Activated CD4-positive, CD25-positive, alpha-beta regulatory T cell treated with anti-CD3 and anti-CD28 coated beads, Interleukin-2, amount 50 U/mL, for 72 hours (primary cell): ENCODE measurements at places on chromosomes 7 and 10.
A peak's percentile ranks its signal among the peaks of the same experiment; 100 is the strongest.

DNA sequence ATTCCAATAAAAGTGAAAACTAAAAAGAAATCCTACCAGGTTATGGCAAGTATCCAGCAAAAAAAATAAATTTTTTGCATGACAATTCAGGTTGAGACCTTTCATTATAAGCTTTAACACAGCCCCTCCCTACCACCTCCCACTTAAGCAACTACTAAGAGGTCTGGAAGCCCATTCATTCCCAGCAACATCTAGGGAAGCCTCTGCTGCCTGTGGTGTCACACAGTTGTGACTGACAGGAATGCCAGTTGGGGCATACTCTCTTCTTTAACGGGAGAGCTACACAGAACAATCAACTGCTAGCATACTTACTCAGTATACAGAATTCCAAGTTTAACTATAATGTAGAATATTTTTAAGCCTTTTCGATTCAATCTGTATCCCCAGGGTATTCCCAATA lies 27.8 kb downstream of the ABI1 start:
- DNase-seq: no peak

DNA sequence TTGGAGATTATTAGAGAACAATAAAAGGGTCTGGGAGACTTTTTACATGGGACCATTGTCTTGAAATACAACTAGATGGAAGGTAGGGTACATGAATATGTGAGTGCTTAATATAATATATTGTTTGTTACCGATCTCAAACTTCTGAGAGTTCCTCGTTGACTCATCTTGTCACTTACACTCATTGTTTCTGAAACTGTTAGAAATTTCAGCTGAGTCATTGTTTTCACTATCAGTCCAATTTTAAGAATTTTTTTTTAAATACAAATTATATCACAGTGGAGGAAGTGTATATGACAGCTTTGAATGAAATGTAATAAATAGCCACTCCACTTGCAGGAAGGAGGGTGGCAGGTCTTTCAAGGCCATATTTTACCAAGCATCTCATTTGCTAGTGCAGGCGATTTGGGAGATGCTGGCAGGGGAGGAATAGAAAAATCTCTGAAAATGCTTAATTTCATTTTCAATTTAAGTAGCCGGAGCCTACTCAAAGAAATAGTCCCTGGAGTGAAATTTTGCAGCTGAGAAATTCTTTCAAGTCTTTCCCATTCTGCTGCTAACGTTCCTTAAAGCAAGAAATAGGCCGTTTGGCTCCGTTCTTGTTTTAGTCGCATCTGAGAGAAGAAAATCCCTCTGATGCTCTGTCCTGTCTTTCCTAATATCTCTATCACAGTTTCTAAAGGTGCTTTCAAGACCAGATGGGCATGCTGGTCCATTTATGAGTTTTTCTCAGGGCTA lies 1404.2 kb upstream of the CELF2 start:
- no peak for DNase-seq

GRCh38 chr10:102452672-102453340 lies 1.5 kb upstream of the C10orf95 start:
- DNase-seq: peak; percentile 66

GRCh38 chr7:138886501-138886917 lies 88.5 kb upstream of the ATP6V0A4 start:
- DNase-seq: no peak

- DNase-seq: no peak
Observed at GRCh38 chr7:130894146-130894908, 160.3 kb upstream of the KLF14 start.

DNA sequence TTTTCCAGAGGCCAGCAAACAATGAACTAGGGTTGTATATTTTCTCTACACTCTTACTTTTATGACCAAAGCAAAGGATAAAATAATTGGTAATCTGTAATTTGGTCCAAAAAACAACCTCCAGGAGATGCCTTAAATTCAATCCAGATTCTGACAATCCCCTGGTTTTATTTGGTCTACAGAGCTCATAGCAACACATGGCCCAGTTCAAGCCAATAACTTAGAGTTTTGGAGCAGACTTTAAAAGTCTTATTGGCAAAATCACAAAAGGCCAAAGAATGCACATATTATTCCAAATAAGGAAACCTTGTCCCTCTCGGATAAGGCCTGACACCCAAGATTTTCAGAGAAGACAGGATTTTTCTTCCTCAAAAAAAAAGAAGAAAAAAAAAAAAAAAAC lies 51.9 kb downstream of the SORBS1 start:
- no peak for DNase-seq

DNA sequence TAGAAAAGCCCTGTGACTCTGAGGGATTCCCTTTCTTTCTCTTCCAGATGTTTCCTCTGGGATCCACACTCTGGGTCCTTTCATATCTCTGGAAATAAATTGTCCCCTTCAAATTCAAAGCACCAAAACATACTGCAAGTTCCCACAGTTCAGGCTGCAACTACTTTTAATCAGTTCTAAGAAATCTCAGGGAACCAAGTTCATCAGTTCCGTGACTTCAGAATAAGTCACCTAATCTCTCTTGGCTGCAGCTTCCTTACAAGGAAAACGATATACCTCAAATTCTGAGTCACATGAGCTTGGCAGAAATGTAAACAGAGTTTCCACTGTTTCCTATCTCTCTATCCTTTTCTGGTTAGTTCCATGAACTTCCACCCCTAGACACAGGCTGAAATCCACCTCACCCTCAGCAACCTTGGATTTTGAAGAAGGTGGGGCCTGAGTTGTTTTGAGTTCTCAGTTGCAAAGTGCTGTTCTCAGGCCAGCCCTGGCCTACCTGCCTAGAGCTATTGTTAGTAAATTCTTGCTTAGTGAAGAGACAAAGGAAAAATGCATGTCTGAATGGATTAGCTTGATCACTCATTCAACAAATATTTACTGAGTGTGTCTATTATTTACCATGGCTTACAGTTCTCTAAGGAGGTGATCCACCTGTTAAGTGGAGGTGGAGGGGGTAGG lies 59.3 kb upstream of the IL6 start:
- no peak for DNase-seq

DNA sequence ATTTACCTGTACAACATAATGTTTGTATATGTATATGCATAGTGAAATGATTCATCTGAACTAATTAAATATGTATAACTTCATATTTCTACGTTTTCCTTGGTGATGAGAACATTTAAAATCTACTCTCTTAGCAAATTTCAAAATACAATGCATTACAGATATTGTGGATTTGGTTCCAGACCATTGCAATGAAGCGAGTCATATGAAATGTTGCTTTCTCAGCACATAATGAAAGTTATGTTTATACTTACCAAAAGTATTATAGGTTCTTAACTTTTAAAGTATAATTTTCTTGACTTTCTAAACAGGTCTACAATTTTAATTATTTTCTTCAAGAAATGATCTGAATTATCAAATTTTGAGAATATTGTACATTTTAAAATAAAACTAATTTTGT lies 189.2 kb downstream of the CSTF2T start:
- DNase-seq: no peak

GRCh38 chr7:6258440-6259182 lies 13.8 kb downstream of the CYTH3 start:
- no peak for DNase-seq

DNA sequence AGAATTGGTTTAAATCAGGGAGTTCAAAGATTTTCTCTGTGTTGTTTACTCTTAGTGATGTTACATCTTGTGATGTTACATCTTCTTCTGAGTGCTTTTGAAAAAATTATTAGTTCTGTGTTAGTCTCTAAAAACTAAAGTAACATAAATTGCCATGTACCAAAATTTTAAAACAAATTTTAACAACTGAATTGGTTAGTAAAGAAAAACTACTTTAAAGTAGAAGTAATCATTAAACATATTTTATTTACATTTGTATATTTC lies 5.2 kb upstream of the IGF2BP3 start:
- DNase-seq: no peak

GRCh38 chr10:66095610-66096009 lies 830.2 kb upstream of the LRRTM3 start:
- DNase-seq: no peak

- DNase-seq: no peak
Observed at GRCh38 chr7:111638078-111638477, 75.8 kb upstream of the IMMP2L start.

DNA sequence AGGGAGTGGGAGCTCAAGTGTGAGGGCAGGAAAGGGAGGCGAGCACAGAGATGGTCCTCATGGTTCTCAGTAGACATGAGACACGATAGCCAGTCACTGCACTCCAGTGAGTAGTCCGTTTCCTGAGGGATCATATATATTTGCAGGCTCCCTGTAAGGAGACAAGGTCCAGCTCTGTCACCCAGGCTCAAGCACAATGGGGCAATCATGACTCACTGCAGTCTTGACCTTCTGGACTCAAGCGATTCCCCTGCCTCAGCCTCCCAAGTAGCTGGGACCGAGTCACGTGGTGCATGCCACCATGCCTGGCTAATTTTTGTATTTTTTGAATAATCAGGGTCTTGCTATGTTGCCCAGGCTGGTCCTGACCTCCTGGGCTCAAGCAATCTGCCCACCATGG lies 116.7 kb downstream of the CCDC3 start:
- no peak for DNase-seq

DNA sequence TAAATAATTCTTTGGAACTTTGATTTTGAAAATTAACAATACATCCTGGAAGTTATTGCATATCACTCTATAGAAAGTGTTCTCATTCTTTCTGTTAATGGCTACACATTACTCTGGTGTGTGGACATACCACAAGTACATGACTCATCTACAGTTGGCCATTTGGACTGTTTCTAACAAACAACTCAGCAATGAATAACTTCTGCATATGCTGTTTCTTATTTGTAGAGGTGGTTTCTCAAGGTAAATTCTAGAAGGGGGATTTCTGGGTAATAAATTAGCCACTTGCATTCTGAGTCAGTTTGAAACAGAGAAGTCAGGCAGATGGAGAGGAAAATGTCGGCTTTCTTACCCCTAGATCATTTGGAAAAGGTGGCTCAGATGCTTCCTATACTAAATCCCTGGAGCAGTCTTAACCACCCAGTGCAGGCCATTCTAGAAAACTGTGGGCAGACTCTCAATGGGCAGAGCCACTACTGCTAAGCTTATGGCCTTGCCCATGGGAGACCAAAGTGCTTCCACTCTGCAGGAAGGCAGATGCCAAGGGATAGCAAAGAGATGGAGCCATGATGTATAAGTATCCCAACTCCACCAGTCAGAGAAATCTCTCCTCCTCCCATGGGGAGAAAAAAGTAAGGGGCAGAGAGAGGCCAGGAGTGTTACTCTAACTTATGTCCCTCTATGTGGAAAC lies 194.0 kb upstream of the PLPP4 start:
- DNase-seq: no peak

- no peak for DNase-seq
Observed at GRCh38 chr7:120714945-120715344, 143.0 kb downstream of the TSPAN12 start.

DNA sequence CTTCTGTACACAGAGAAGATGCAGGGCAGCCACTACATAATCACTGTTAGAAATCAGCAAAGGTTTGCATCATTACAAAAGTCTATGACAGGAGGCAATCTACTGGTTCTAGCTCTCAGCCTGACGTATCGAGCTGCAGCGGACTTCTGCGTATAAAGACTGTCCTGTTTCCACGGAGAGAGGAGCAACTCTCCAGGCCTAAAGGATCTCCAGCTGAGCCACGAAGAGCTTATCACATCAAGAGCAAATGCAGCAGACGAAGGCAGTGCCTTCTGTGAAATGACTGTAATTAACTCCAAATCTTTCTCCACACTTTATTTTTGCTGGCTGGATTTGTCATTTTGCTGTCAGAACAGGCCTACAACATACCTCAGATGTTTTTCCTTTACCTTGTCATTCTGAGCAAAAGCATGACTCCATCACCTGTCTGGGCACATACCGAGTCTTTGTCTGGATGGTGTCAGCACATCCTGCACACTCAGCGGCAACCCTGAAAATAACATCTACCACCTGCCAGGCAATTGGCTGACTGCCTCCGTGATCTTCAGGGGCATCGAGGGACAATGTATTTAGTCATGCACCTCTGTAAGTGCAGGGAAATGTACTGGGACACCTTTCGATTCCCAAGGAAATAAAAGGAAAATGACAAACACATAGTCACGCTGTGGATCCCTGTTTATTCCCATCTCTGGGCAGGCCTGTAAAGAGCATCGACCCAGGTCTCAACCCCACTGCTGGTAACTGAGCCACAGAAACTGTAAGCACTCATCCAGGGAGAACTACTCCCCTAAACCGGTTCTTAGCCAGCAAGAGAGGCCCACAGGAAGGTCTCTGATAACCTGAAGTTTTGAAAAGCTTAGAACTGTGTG lies 26.3 kb upstream of the SH3PXD2A start:
- DNase-seq: no peak

DNA sequence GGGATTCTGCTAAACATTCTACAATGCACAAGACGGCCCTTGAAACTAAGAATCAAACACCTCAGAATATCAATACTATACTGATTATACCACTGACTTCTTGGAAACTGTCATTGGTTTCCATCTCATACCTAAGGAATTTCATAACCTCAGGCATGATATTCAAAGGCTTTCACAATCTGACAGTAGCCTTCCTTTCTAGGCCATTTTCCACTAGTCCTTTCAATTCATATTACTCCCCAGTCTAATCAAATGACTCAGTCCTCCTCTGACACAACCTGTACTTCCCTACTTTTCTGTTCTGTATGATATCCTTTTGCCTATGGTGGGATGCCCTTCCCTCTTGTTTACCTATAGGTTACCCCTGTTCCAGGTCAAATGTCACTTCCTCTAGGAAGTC lies 48.3 kb downstream of the CSTF2T start:
- DNase-seq: no peak

DNA sequence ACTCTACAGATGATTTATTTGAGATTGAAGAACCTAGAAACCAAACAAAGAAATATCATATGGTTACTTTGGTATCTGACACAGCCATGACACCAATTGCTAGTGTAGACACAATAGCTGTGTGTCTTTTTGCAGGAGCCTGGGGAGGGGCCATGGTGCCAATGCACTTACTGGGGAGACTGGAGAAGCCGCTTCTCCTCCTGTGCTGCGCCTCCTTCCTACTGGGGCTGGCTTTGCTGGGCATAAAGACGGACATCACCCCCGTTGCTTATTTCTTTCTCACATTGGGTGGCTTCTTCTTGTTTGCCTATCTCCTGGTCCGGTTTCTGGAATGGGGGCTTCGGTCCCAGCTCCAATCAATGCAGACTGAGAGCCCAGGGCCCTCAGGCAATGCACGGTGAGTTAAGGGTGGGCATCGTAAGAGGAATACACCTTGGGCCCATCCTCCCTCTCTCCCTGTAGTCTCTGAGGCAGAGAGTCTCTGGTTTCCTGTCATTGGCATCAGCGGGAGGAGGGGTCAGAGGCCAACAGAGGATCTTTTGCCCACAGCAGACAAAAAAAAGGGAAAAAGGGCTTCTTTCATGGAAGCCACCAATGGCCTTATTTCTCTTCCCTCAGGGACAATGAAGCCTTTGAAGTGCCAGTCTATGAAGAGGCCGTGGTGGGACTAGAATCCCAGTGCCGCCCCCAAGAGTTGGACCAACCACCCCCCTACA lies 1.2 kb downstream of the TMEM139 start:
- no peak for DNase-seq

- no peak for DNase-seq
Observed at GRCh38 chr10:24879861-24880260, 72.5 kb downstream of the PRTFDC1 start.

- DNase-seq: no peak
Observed at GRCh38 chr7:104366390-104366789, 38.0 kb downstream of the LHFPL3 start.

GRCh38 chr10:97280783-97281182 lies 11.7 kb downstream of the ARHGAP19 start:
- no peak for DNase-seq

GRCh38 chr10:43265799-43266721 lies 805 bp downstream of the RASGEF1A start:
- no peak for DNase-seq
